ENCODE measurements at places on chromosomes 3 and 15.

- DNase-seq, result peak; percentile 41
Observed at GRCh38 chr15:73650416-73651126, 17.4 kb upstream of the NPTN start.

- DNase-seq, result no peak
Observed at GRCh38 chr3:10876661-10877060, 60.6 kb downstream of the SLC6A11 start.

GRCh38 chr3:29412110-29412509 is 131.2 kb downstream of the RBMS3 start:
- no peak for DNase-seq

- no peak for DNase-seq
Observed at GRCh38 chr3:127962937-127963336, 47.9 kb downstream of the KBTBD12 start.

DNA sequence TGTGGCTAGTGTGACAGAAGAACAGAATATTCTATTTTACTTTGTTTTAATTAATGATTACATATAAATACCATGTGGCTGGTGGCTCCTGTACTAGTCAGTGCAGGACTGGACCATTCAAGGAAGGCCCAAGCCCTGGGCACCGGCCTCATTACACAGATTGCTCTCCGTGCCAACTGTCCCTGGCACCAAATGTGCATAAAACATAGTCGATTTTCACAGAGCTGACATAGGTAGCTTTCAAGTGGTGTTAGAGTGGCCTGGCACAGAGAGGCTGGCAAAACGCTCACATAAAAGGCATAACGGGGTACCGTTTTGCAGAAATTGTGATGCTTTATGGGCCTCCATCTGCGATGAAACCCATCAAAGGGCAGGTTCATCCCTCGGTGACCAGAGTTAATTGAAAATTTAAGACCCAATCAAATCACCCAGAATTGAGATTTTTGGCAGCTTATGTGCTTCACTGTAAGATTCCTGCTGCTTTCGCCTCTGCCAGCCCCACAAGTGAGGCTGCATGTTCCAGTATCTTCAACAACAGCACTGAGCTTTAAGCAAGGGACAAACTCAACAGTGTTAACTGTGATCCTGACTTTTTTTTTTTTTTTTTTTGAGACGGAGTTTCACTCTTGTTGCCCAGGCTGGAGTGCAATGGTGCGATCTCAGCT is 25.9 kb downstream of the RFTN1 start:
- no peak for DNase-seq

DNA sequence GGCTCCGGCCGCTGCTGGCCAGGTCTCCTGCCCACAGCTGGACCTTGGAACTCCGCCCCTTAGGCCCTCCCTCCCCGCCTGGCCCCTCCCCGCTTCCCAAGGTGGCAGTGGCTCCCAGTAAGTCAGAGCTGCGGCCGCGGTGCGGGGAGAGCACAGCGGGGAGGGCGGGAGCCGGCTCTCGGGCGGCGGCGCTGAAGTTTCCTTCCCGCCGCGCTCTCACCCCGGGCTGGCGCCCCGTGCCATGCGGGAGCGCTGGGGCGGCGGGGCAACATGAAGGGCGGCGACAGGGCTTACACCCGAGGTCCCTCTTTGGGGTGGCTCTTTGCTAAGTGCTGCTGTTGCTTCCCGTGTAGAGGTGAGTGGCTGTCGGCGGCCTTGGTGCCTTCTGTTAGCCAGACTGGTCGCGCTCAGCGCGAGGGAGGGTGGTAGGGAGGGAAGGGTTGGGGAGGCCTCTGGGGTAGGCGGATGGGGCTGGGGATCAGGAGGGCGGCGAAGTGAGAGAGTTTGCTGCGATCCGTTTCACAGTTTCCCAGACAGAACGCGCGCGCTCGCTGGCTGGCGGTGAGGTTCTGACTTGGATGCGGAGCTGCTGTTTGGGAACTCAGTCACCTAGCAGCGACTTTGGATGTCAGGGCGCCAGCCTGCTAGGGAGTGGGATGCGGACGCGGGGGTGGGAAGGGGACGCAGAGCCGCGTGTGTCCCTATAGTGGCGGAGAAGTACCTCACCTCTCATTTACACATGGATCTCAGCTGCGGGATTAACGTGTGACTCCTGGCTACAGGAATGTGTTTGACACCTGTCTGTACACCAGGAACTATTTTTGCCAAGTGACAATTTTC is 145.5 kb upstream of the UMPS start:
- peak; percentile 90 for DNase-seq

- DNase-seq, result no peak
Observed at GRCh38 chr15:34886134-34886533, 83.4 kb downstream of the AQR start.

- no peak for DNase-seq
Observed at GRCh38 chr15:36896949-36897348, 203.4 kb downstream of the MEIS2 start.

- DNase-seq, result no peak
Observed at GRCh38 chr3:112377568-112378071, 44.7 kb downstream of the CD200 start.

- DNase-seq, result no peak
Observed at GRCh38 chr3:114700637-114701234, 406.9 kb downstream of the TIGIT start.

- no peak for DNase-seq
Observed at GRCh38 chr3:18149386-18149785, 275.8 kb downstream of the SATB1 start.

- no peak for DNase-seq
Observed at GRCh38 chr3:107976202-107976800, 114.5 kb downstream of the CD47 start.

DNA sequence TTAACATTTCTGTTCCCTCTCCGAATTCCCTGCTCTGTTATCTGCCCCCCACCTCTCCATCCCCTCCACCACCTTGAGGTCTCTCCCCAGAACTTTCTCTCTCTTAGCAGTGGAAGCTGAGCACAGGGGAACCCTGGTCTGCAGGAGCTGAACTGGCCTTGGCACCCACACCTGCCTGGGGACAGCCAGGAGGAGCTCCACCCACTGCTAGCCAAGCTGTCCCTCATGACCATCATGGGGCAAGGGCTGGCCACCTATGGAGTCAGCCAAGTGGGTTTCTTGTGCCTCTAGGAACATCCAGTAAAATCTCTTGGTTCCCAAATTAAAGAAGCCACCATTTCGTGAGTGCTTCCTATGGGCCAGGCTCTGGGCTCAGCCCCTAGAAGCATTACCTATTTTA is 276.4 kb upstream of the TLE3 start:
- no peak for DNase-seq

GRCh38 chr15:36742696-36743095 is 163.3 kb downstream of the CDIN1 start:
- DNase-seq, result peak; percentile 6

GRCh38 chr3:191770541-191770940 is 309.6 kb downstream of the PYDC2 start:
- no peak for DNase-seq

GRCh38 chr15:56815247-56815646 is 81.9 kb upstream of the ZNF280D start:
- no peak for DNase-seq

- DNase-seq, result no peak
Observed at GRCh38 chr3:185215873-185216606, 37.8 kb downstream of the EHHADH start.

DNA sequence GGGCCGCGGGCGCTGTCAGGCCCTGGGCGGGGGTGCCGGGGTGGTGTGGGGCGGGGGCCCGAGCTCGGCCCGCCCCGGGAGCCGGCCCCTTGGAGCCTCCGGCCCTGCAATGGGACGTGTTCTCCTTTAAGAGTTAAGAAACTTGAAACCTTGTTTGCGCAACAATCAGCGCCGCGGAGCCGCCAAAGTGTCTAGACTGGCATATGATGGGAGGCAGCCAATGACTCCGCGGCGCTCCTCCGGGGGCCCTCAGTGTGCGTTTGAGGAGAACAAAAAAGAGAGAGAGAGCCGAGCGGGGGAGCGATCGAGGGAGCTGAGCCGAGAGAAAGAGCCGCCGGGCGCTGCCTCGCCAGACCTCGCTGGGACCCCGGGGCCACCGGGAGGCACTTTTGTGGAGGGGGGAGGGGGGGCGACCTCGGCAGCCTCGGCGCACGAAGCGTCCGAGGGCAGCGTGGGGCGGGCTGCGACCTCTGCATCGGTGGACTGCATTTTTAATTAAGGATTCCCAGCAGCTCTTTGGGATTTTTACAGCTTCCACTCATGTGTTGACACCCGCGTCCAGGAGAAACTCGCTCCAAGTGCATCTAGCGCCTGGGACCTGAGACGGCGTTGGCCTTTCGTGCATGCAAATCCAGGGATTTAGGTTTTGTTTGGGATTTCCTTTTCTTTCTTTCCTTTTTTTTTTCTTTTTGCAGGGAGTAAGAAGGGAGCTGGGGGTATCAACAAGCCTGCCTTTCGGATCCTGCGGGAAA is at the start of gene SMAD6:
TSS of gene SMAD6 (plus strand) at position 202 of the 752 bp plus-strand sequence. CDS start 1,023 bp downstream, outside the sequence.
- DNase-seq, result peak; percentile 98

- no peak for DNase-seq
Observed at GRCh38 chr15:59186501-59186900, 20.1 kb upstream of the LDHAL6B start.

- DNase-seq, result peak; percentile 41
Observed at GRCh38 chr3:70360979-70361760, 48.7 kb upstream of the MDFIC2 start.

DNA sequence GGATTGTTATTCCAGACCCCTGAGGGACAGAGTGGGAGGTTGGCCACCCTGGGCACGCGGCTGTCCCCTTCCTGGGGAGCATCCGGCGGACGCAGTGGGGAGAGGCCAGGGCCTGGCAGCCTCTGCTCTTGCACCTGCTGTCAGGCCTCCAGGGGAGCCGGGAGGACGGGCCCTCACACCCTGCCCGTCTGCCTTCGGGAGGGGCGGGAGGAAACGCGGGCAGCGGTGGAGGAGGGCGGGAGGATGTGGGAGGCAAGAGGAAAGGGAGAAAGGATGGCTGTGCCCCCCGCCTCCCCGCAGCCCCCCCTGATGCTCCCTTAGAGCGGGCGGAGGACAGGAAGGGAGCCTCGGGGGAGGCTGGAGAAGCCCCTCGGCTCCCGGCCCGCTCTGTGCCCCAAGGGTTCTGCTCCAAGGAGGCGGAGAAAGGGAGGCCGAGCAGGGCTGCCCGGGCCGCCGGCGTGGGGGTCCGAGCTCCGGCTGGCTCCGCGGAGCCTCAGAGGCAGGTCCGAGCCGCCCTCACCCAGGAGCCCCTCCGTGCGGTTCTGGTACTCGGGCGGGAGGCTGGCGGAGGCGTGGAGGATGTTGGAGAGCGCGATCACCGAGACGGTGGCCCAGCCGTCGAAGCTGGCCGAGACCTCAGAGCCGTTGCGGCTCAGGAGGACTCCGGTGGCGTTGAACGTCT is 40.9 kb downstream of the MUC20 start:
- DNase-seq, result no peak

DNA sequence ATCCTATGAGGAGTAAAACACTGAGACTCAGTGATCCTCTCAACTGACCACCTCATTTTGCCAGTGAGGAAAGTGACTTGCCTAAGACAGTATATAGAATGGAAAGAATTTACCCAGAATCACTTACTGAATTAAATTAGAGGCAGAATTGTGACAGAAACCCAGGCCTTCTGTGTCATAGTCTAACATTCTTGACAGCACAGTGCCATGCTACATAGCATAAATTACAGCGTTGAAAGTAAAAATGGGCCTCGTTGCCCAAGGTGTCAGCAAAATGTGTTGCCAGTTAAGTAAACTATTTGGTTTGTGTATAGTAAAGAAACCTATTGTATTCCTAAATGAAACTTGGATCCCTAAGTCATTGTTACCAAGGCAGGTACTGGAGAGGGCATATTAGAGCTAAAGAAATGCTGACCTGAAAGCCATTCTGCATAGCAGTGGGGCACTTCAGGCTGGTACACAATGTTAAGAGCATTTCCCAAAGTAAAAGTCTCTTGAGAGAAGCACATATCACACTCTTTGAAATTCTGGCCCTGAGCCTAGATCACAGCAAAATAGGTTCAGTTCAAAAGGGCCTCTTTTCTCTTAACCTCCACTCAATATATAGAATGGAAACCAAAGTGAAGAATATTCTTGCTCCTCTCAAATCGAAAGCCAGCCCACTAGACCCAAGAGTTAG is 53.8 kb downstream of the HMG20A start:
- no peak for DNase-seq

DNA sequence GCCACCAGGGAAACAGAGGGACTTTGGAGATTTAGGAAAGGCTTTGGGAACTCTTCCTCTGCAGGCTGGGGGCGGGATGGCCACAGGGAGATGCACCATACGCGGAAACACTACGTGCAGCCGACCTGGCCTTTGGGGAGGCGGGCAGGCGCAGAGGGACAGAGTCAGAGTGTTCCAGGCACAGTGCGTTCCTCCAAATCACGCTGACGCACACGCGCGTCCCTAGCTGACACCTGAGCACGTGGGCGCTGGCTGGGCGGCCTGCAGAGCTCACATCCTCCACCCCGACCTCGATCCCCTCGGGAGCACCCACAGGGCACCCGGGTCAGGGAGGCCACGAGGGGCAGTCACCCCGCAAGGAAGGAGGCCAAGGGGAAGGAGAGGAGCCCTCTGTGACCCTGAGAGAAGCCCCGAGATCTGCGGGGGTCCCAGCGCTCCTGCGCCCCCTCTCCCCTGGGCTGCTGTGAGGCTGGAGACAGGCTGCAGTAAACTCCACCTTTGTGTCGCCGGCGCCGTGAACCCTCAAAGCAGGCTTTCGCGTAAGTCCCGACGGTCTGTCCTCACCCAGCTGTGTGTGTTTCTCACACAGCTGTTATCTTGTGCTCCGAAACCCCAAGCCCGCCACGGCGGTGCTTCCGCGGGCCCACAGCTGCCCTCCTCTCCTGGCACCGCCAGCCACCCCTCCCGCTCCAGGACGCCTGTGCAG is 196.3 kb downstream of the OCA2 start:
- no peak for DNase-seq

- no peak for DNase-seq
Observed at GRCh38 chr3:4584456-4585249, 91.5 kb downstream of the ITPR1 start.

DNA sequence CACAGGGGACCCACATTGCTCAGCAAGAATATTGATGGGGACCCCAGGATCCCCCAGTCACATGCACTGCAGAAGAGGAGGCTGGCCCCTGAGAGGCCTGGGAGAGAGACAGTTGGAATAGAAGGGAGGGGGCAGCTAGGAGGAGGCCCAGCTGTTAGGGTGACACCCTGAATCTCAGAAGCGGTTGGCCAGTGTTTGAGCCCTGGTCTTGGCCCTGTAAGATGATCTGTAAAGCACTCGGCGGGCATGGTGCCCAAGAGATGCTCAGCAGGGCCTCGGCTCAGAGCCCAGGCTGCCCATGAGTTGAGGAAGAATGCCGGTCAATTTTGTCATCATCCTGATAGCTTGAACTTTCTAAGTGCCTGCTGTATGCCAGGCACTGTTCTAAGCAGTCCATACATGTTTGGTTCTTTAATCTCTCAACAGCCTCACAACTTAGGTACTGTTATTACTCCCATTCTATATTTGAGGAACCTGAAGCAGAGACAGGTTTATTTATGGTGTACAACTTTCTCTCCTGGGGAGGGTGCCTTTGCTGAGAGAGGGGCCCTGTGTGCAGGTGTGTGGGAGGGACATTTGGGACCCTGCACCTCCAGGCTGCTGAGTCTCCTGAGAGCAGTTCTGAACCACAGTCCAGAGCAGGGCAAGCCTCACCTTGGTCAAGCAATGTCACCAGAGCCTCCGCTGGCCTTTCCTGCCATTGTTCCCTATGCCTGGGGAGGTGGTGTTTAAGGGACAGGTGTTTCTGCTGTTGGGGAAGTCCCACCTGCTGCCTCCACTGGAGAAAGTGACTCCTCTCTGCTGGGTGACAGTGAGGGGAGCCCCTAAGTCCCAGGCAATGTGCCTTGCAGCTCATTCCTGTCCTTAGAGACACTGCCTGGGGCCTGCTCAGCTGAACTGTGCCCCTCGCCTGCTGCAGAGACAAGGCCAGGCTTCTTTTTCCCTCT is 26.0 kb downstream of the SLC6A6 start:
- DNase-seq, result no peak

GRCh38 chr15:59268168-59268851 is 61.7 kb downstream of the LDHAL6B start:
- no peak for DNase-seq

GRCh38 chr3:124078953-124079911 is 87.3 kb upstream of the ROPN1 start:
- DNase-seq, result peak; percentile 51
